ENCODE measurements at places on chromosomes 4 and X.

DNA sequence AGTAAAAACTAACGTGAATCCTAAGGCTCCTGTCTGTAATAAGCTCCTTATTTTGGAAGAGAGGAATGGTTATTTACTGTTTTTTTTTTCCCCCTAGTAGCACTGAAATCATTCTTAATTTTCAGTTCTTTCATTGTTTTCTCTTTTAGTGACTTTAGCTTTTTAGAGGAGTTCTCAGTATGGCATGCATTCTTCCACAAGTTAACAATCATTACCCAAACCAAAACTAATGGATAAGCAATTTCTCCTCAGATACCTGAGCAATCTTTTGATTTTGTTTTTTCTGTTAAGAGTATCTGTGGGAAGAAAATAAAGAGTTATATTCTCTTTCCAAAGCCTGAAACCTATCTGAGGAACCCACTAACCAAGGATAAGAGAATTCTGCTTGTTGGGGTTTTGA is 16.7 kb upstream of the PPA2 start:
- no peak for DNase-seq

DNA sequence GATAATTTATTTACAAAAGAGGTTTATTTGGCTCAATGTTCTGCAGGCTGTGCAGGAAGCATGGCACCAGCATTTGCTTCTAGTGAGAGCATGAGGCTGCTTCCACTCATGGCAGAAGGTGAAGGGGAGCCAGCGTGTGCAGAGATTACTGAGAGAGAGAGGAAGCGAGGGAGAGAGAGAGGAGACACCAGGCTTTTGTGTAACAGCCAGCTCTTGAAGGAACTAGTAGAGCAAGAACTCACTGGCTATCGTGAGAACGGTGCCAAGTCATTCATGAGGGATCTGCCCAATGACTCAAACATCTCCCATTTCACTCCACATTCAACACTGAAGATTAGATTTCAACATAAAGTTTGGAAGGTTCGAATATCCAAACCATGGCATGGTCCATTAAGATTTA is 12.7 kb downstream of the GUCY1A1 start:
- no peak for DNase-seq

GRCh38 chr4:24743206-24743605 is 52.2 kb upstream of the SOD3 start:
- DNase-seq: no peak

- DNase-seq: no peak
Observed at GRCh38 chr4:170248576-170248975, 158.8 kb upstream of the AADAT start.

DNA sequence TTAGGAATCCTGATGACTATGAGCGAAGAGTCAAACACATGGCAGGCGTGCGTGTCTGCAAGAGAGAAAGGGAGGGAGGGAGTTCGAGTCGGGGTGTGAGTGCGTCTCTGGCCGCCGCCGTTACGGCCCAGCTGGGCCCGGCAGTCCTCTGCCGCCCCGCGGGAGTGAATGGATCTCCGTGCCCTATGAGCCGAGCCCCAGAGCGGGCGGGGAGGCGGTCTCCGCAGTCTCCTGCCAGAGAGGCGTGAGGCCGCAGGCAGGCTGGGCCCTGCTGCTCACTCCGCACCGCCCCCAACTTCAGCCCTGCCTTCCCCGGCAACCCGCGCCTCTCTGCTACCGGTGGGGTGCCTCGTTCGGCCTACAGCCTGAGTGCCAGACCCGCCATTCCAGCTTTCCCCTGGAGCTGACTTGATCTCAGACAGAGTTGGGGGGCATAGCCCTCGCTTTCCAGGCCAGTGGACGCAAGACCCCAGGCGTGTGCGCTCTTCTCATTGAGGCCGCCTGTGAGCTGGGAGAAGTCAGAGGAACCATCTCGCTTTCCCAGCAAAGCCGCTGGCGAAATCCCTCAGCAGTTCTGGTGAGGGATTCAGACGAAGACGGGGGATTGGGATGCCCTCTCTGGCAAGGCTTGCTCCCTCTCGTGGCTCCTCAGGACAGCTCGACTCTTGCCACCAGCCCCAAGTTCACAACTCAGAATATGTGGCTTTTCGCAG is 1.4 kb downstream of the SLC16A2 start:
- no peak for DNase-seq

DNA sequence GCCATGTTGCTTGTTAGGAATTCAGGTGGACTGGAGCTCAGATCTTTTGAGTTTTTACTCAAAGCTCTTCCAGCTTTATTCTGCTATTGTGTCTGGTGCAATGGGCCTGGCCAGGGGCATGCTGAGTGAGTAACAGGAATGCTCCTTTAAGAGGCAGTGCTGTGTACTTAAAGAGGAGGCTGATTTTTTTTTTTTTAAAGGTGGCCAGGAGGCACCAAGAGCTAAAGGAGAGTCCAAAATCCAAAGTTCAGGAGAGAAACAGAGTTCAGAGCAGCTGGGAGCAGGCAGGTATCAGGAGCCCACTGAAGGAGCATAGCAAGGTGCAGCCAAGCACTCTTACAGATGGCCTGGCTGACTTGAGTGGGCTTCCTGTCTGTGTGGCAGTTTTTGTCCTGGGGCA is 178.7 kb downstream of the FMR1NB start:
- no peak for DNase-seq

DNA sequence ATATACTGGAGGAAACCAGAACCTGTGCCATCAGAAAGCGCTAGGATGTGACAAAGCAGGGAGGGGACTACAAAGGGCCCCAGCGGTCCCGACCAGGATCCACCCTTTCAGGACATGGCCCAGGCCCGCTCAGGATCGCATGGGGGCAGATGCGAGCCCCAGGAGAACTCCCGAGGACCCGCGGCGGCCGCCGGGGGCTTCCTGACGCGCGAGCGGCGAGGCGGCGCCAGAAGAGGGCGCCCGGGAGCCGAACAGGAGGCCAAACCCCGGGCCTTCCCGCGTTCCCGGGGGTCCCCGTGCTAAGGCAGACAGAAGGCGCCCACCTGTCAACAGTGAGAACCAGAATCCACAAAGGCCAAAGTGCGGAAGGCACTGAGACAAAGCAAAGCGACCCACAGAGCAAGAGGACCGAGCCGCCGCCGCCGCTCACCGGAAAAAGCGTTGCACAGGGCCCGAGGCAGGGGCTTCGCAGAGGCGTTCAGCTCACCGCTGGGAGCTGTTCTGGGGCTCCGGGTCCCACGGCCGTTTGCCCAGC is 7.3 kb upstream of the OPN1LW start:
- DNase-seq: no peak

DNA sequence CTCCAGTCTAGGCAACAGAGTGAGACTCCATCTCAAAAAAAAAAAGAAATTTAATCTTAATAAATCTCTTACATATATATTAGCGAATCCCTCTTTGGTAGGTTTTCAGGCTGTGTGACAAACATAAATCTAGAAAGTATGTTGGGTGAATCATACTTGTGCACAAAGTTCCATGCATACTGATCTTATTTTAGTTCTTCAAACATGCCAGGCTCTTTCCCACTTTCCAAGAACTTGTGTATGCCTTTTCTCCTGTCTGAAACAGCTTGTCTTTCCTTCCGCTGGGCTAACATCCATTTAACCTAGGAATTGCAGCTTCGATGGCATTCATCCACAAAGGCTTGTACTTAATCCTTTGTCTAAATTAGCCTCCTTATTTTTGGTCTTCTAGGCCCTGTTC is 156.6 kb upstream of the CASK start:
- no peak for DNase-seq

DNA sequence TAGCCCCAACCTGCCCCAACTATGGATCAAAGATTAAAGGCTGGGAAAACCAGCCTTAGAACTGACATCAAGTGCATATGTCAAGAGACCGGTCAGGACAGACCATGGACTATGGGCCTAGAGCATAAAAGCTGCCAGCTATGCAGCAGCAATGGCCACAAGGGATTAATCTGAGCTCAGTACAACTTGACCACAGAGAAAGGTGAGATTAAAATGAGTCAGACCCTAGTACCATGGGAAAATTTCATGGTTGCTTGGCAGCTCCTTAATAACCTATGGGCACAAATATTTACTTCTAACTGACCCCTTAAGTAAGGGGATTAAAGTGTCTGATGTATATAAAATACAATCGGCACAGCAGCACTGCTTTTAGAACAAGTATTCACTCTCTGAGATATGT is 54.4 kb downstream of the CBR4 start:
- no peak for DNase-seq

GRCh38 chrX:122512561-122513072 is 671.5 kb upstream of the GRIA3 start:
- DNase-seq: no peak

- DNase-seq: no peak
Observed at GRCh38 chr4:73053076-73053475, 16.4 kb downstream of the COX18 start.

- DNase-seq: no peak
Observed at GRCh38 chrX:105120463-105120862, 100.0 kb downstream of the TEX13A start.

- no peak for DNase-seq
Observed at GRCh38 chr4:119643306-119644042, 14.9 kb upstream of the PDE5A start.

DNA sequence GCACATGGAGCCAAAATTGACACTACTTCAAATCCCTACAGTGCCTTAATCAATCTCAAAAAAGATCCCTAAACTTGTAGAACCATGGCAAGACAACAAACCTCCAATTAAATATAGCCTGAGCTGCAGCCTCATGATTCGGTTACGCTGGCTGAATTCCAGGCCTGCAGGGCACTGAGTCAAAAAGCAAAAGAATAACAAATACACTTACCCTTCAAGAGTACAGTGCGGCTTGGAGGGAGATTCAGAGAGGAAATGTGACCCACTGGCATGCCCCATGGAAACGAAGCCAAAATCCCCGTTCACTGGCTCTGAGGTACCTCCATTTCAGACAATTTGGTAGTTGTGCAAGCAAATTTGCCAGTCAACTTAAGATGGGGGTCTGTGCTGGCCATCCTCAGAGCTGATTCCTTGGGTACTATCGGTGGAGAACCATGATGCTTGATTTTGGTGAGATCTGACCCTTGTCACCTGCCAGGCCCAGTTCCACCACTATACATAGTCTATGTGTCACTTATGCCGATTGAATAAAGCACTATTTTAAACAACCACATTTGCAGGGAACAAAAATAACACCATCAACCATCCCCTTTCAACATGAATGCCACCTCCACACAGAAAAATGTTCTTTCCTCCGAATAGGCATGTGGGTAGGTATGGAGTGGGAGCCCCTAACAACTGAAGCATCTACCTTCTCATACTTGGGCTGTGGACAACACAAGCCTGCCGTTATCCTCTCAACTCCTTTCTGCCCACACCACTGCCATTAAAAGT is 2.1 kb downstream of the C4orf54 start:
- no peak for DNase-seq

- no peak for DNase-seq
Observed at GRCh38 chrX:95907081-95907480, 777.6 kb upstream of the DIAPH2 start.

DNA sequence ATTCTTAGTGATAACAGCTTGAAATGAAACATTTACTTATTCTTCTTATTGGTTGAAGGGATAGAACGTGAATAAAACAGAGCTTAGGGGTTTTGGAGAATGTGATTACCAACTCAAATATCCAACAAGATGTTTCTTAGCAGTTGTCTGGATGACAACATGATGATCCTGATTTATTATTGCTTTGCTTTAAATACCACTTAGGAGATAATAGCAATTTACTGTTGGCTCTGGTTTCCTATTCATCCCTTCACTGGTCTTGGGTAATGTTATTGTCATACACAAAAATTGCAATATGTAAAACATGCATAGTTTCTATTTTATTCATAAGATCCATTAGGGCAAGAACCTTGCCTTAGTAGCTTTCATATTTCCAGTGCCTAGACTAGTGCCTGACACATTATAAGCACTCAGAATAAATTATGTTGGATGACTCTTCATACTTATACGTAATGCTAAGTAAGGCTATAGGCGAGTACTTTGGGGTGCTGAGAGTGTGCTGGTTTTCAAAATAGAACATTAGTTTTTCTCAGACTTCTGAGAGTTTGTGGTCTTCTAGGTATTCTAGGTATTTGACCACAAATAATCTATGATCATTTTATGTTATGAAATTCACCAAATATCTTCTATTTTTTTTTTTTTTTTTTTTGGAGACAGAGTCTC is 58.6 kb upstream of the PGRMC2 start:
- DNase-seq: no peak

- DNase-seq: no peak
Observed at GRCh38 chr4:12519426-12519825, 964.7 kb downstream of the RAB28 start.

DNA sequence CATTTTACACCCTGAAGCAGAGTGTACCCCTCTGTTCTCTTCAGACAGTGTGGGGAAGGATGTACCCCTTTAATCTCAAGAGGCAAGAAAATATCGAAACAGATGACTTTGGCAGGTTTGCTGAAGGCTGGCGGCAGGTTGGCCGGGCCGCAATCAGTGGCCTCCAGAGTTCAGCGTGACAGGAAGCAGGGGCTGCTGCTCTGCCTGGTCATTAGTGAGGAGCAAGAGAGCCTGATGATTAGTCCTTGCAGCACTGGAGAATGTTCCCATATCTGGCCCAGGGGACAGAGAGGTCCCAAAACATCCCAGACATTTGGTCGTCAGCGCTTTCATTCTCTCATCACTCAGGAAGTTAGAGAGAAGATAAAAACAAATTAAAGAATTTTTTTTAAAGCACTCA is 352.8 kb downstream of the SPRY1 start:
- no peak for DNase-seq

GRCh38 chr4:81690871-81691270 is 219.2 kb upstream of the RASGEF1B start:
- DNase-seq: no peak

- DNase-seq: no peak
Observed at GRCh38 chr4:10115271-10115796, 1.3 kb downstream of the WDR1 start.

DNA sequence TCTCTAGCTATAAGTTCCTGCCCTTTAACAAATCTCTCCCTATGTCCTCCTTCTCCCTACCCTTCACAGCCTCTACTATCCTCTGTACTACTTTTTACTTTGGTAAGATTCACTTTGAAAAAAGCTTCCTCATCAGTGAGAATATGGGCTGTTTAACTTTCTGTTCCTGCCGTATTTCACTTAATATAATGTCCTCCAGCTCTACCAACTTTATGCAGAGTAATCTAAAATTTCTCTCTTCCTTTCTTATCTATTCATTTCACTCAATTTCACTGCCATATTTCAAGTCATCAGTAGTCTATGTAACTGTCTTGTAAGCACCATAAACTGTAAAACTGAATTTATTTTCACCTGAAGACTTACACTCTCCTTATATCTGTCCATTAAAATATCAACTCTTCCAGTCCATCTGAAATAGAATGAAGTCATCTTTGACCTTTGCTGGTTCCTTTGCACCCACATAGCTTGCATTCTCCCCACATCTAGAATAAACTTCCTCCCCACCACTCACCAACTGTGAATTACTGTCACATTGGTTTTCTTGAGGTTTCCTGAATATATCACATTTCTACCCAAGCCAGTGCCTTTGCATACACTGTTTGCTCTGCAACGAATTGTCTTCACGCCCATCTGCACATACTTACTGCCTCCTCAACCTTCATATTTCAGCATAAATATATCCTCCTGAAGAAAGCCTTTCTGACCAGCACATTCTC is 54.6 kb downstream of the ARAP2 start:
- DNase-seq: no peak

DNA sequence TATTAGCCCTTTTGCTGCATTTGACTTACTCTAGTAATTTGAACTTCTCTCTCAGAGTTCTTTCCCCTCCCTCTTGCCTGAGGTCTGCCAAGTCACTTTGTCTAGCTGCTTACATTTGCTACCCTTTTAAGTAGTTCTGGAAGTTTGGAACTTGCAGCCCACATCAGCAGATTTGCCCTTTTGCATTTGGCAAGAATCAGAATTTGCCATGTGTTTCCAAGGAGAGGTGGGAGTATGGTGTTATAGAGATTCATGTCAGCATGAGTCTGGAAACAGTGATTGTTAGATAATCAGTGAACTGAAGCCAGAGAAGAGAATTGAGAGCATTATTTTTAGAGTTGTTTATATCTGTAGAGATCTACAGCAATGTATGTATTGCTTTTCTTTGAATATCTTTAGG is 52.1 kb downstream of the KLHL34 start:
- no peak for DNase-seq

All from NCI-H1417 treated with DMSO at 0.1 percent for 48 hours (cell line).